Cerebellar nuclear complex (tissue), 1 donor: ENCODE measurements at places on chromosomes 12 and 14.

GRCh38 chr12:9606247-9606646 is 1.5 kb downstream of the KLRB1 start:
- no peak for DNase-seq

- no peak for DNase-seq
Observed at GRCh38 chr12:32964981-32965585, 68.5 kb upstream of the PKP2 start.

DNA sequence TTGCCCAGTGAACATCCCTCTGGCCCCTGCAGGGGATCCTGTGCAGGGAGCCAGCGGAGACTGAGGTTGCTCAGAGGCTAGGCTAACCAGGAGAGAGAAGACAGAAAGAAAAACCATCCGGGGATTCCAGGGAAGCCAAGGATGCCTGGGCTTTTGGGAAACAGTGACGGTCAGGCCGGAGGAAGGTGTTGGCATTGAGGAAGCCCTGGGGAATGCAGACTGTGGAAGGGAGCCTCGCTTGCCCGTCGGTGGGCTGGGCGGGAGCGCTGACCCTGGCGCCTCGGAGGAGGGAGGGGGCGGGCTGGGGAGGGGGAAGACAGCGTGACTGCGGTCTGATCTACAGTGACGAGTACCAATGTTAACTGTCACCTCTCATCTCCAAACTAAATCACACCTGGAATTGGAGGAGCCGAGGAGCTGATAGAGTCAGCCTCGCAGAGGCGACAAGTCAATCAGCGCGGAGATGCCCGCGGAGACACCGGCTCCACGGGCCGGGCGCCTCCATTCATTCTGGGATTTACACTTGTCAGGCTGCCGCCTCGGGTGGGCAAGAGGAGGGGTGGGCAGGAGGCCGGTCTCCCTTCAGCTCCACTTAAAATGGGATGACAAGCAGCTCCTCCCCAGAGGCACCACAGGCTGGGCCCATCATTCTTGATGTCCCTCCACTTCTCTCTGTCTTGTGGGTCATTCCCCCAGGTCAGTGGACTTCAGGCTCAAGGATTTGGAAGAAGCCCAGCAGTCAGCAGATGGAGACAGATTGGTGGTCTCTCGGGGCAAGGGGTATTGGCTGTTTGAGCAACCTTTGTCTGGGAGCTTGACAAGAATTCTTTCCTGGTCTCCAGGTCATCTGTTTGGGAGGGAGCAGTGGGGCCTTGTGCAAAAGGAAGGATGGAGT is 20.4 kb upstream of the GPATCH2L start:
- DNase-seq: no peak

- no peak for DNase-seq
Observed at GRCh38 chr14:92503756-92504491, 9.7 kb upstream of the RIN3 start.

DNA sequence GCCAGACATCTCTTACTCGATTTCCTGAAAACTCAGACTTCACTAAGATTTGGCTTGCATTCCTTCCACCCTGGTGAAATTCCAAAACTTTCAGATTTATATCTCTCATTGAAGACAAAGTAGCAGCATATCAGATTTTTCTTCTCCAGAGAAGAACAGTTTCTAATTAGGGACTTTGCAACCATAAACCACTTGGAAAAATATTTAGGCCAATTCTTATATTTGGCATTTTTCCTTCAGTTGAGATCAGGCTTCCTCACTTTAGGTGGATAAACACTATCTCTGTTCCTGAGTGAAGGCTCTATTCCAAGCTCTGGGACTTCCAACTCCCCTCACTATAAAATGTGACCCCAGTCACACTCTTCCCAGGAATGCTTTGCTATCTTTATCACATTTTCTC is 1434.3 kb upstream of the FLRT2 start:
- DNase-seq: no peak

DNA sequence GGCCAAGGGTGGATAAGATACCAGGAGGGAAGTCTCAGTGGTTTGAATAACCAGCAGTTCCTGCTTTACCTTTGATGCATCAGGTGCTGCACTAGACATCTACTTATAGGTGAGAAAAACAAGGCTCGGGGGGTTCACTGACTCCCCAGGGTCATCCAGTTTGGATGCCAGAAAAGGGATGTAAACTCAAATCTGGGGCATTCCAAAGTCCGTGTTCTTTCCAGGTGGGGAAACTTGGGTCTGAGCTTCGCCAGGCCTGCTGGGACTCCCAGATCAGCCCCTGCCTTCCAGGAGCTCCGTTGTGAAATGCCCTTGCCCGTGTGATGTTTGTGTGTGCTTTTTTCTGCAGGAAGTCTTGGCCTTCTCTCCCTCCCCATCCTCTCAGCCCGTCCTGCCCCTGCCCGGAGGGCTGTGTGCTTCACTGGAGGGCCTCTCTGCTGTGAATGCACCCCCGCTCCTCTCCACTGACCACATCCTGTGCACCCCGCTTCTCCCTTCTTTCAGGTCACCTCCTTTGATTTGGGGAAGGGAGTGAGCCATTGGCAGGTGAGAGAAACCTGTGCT is 42.1 kb downstream of the TSPAN9 start:
- DNase-seq: no peak

DNA sequence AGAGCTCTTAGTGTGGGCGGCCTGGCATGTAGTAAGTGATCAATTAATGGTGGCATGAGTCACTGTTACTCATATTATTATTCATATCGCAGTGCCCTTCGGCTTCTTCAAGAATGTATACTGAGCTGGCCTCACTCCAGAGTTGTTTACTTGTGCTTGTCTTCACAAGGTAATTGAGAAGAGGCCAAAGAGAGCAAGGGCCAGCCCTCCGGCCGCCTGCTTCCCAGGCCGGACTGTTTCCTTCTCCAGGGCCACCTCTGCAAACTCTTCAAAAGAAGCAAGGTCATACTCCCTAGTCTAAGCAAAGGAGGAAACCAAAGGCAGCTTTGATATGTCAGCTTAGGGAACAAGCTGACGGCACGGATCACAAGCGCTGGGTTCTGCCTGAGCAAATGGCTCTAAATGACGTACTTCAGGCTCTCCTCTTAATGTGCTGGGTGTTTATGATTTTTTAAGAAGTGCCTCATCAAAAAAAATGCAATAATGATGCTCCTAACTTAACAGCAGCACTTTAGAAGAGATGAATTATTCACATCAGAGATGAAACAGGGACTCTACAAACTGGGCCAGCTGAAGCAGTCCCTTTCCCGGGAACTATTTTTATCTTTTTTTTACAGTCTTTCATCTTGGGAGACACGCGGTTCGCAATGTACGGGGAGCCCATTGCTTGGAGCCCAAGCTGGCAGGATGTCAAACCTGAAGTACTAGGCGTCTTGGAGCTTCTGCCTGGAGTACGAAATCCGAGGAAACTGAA is 65.6 kb upstream of the DLK1 start:
- DNase-seq: no peak

- DNase-seq: no peak
Observed at GRCh38 chr12:21801522-21802288, 27.2 kb upstream of the KCNJ8 start.

GRCh38 chr14:51211149-51211548 is 28.9 kb upstream of the TMX1 start:
- DNase-seq: no peak
